ENCODE measurements at places on chromosomes 7 and 10.

- no peak for DNase-seq
Measured at GRCh38 chr7:149022756-149023360, 5.4 kb downstream of the PDIA4 start.

GRCh38 chr10:96700374-96701099 is 19.8 kb downstream of the PIK3AP1 start:
- DNase-seq: no peak

DNA sequence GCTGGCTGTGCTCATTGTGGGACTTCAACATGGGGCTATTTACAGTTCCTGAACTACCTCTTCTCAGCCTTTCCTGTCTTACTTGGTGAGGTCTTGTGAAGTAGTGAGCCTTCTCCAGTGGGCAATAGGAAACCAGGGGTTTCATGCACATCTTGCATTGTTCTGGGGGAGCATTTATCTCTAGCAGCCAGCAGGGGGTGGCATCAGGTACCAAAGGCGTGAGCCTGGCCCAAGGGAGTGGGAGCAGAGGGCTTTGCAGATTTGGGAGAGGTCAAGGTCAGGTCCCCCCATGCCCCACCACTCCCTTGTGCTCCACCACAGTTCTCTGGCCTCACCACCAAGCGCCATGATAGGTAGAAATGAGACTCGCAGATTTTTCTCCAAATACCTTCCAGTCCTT is 85.4 kb upstream of the NPTX2 start:
- no peak for DNase-seq

GRCh38 chr10:70418229-70418628 is 14.3 kb downstream of the EIF4EBP2 start:
- DNase-seq: no peak

DNA sequence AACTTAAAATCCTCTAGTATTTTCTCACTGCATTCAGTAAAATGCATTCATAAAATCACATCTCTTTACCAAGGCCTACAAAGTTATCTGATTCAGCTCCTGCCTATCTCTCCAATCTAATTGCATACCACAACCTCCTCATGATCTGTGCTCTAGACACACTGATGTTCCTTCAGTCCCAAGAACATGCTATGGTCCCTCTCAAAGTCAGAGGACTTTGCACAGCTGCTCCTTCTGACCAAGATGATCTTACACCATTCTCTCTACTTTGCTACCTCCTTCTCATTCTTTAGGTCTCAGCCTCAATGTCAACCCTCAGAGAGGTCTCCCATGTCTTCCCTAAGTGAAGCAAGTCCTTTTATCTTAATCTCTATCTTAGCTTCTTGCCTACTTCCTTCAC is 45.5 kb downstream of the CAV1 start:
- no peak for DNase-seq

DNA sequence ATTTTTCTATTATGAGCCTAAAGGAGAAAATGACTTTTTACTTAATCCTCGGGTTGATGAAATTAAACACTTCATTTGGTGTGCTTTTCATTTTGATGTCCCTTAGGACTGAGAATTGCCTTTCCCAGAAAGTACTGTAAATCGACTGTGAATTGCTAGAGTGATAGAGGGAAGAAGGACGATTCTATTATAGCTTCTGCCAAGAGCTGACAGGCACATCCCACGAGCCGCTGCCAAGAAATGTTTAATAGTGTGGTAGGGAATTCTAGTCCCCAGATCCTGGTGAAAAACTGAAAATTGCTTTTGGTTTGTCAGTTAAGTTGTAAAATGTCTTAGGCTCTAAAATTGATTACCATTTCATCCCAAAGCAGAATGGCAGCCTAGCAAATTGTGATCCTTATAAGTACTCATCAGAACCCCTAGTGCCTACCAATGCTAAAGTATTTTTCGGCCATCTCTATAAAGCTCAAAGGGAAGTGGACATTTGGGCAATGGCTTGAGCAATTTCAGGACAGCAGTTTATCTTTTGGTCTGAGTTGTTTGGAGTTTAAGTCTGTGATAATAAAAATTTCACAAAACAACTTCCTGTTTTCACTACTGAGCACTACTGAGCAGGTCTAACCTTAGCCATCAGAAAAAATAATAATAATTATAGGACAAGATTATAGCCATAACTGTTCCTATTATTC is 44.6 kb upstream of the HYCC1 start:
- DNase-seq: no peak

GRCh38 chr7:16189026-16189715 is 232.2 kb downstream of the CRPPA start:
- no peak for DNase-seq

GRCh38 chr10:48577158-48577557 is 27.7 kb downstream of the ARHGAP22 start:
- no peak for DNase-seq

DNA sequence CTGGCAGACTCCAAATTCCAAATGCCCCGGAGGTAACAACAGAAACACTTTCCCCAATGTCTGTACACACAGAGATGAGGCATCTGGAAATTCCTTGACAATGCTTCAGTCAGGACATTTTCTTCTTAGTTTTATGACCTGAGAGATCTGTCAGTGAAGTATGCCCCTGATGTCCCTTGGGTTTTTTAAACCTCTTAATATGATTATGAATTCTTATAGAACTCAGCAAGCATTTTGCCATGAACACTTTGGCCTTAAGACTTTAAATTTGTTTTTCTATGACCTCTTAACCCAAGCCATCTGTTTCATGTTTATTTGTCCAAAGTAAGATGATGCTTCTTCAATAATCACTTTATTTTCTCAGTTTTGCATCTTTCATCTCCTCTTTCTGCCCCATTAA is 1206.2 kb downstream of the GATA3 start:
- DNase-seq: no peak

- no peak for DNase-seq
Measured at GRCh38 chr7:6650521-6651011, 13.4 kb downstream of the ZNF316 start.

GRCh38 chr7:135159359-135160085 is 11.0 kb downstream of the CYREN start:
- no peak for DNase-seq

- no peak for DNase-seq
Measured at GRCh38 chr10:4093438-4093837, 308.4 kb upstream of the KLF6 start.

DNA sequence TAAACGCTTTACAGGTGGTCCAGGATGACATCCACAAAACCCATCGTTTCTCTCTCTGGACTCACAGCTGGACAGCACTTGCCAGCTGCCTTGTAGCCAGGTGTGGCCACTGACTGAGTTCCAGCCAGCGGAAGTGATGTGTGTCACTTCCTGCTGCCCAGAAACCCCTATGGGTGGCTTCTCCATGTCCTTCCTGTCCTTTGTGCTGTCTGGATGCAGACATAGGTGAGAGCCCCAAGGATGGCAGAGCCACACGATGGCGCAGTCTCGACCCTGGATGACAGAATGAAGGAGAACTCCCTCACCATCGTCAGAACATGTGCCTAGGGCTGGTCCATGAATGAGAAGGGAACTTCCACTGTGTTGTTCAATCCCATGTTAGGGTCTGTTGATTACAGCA is 22.1 kb downstream of the NMT2 start:
- no peak for DNase-seq

DNA sequence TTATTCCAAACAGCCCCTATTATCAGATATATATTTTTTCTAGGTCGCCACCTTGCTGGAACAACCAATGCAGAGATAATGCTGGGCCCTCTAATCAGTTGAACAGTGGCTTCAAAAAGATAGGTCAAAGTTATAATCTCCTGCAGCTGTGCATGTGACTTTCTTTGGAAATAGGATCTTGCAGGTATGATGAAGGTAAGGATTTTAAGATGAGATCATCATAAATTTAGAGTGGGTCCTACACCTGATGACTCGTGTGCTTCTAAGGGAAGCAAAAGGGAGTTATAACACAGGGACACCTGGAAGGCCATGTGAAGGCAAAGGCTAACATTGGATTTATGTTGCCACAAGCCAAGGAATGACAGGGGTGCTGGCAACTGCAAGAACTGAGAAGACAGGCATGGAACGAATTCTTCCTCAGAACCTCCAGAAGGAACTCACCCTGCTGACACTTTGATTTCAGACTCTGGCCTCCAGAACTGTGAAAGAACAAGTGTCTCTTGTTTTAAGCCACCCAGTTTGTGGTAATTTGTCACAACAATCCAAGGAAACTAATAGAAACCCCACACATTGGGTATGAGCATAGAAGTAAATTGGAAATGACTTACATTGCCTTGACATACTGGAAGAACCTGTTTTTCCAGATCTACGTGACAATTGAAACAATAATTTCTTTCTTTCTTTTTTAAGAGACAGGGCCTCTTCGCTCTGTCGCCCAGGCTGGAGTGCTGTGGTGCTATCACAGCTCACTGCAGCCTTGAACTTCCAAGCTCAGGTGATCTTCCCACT is 34.4 kb downstream of the CCDC71L start:
- no peak for DNase-seq

GRCh38 chr10:74194999-74195398 is 44.0 kb downstream of the ADK start:
- DNase-seq: no peak

GRCh38 chr10:114420811-114421485 is 16.6 kb upstream of the AFAP1L2 start:
- DNase-seq: no peak

DNA sequence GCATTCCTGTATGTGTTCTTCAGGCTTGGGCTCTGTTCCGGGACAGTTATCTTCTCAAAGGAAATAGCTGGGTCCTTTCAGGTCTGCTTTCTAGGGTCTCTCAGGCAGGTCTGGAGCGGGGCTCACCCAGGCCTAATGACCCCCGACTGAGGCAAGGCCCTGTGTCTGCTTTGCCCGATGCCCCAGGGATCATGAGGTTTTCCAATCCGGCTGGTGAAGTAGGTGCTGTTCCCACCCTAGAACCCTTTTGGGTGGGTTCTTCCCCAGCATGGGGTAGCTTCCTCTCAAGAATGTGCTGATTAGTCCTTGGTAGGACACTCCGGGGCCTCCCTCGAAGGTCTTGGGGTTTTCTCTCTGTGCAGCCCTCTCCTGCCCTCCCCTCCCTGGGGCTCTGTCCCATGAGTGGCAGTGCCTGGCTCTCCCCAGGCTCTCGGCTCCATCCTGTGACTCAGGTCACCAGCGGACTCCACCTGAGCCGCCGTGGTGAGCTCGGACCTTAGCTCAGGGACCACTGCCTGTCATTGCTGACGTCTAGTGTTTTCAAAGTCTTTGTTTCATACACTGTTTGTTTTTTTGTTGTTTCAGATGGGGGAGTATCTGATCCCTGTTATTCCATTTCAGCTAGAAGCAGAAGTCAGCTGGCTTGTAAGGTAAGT is 71.0 kb upstream of the NKX6-2 start:
- DNase-seq: no peak

GRCh38 chr7:24604630-24605029 is 31.4 kb downstream of the PALS2 start:
- DNase-seq: no peak

DNA sequence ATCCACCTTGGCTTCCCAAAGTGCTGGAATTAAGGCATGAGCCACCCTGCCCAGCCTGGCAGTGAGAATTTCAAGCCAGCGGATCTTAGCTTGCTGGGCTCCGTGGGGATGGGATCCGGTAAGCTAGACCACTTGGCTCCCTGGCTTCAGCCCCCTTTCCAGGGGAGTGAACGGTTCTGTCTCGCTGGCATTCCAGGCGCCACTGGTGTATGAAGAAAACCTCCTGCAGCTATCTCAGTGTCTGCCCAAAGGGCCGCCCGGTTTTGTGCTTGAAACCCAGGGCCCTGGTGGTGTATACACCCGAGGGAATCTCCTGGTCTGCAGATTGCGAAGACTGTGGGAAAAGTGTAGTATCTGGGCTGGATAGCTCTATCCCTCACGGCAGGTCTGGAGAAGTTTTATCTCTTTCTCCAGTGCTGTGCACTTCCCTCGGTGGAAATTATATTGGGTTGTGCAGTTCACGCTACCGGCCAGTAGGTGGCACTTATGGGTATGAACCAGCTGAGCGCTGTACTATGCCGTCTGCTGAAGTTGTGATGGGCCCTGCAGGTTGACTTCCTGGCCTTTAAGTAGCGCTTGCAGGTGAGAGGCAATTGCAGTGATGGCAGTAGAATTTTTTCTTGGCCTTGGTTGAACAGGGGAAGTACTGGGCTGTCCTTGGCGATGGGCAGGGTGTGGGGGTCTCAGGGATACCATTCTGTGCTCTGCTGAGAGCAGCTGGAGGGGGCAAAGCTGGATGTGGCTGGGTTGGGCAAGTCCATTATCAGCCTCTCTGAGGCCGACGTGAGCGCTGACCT is 138.0 kb upstream of the MTPN start:
- DNase-seq: peak; percentile 69

DNA sequence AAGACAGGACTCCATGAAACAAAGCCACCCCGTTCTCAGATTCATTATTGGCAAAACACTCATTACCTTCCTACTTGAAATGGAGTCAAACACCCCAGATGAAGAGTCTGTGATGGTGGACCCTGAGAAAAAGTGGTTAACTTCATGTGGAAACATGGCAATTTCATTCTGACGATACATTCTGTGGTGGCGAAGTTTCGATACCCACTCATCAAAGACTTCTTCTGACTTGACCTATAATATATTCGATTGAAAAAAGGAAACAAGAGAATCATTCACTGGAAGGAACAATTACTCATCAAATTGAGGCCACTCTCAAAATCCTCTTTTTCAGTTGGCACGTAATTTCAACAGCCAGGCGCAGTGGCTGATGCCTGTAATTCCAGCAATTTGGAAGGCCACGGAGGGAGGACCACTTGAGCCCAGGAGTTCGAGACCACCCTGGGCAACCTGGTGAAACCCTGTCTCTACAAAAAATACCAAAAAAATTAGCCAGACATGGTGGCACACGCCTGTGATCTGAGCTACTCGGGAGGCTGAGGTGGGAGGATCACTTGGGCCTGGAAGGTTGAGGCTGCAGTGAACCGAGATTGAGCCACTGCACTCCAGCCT is 108.8 kb upstream of the GSDME start:
- no peak for DNase-seq

DNA sequence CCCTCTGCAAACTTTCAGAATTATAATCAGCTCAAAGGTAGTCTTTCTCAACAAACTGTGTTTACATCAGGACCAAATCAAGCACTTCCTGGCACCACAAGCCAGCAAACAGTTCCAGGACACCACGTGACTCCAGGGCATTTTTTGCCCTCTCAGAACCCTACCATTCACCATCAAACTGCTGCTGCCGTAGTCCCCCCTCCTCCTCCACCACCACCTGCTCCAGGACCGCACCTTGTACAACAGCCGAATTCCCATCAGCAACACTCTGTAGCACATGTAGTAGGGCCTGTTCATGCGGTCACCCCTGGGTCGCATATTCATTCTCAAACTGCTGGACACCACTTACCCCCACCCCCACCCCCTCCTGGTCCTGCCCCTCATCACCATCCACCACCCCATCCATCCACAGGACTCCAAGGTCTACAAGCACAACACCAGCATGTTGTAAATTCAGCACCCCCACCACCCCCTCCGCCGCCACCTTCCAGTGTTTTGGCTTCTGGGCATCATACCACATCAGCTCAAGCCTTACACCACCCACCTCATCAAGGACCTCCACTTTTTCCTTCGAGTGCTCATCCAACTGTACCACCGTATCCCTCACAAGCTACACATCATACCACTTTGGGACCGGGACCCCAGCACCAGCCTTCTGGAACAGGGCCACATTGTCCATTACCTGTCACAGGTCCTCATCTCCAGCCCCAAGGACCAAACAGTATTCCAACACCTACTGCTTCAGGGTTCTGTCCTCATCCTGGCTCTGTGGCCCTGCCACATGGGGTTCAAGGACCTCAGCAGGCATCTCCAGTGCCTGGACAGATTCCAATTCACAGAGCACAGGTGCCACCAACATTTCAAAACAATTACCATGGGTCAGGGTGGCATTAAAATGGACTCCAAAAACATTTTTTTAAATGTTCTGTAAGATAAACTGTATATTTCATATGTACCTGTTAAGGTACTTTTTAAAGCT is 98.7 kb downstream of the KMT2E start:
- DNase-seq: no peak

- no peak for DNase-seq
Measured at GRCh38 chr10:63323701-63324494, 141.9 kb downstream of the JMJD1C start.

Data from natural killer cell treated with Interleukin-12 subunit alpha and Interleukin-12 subunit beta and Interleukin-15 and Interleukin-18, amount 100 ng/mL, for 72 hours (primary cell).